ENCODE measurements at places on chromosomes 6 and 20.

DNA sequence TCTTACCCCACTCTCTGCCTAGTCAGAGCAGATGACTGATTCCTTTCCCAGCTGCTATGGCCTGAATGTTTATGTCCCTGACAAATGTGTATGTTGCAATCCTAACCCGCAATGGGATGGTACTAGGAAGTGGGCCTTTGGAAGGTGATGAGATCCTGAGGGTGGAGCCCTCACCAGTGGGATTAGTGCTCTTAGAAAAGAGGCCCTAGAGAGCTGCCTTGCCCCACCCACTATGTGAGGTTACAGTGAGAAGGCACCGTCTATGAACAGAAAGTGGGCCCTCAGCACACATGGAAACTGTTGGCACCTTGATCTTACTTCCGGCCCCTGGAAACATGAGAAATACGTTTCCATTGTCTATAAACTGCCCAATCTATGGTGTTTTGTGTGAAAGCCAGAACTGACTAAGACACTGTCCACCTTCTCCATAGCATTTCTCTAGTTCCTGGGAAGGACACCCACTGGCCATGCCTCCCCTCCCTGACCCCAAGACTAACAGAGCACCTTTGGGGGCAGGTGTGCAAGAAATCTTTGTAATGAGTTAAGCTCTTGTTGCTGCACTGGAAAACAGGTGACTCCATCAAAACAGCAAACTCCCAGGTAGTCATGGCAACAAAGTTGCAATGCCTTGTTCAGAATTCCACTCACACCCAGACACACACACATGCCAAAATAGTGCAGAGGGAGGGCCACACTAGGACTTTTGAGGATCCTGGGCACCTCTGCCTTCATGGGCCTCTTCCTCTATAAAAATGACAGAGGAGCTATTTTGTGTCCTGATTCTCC is 16.2 kb downstream of the GABRR2 start:
- DNase-seq: no peak

DNA sequence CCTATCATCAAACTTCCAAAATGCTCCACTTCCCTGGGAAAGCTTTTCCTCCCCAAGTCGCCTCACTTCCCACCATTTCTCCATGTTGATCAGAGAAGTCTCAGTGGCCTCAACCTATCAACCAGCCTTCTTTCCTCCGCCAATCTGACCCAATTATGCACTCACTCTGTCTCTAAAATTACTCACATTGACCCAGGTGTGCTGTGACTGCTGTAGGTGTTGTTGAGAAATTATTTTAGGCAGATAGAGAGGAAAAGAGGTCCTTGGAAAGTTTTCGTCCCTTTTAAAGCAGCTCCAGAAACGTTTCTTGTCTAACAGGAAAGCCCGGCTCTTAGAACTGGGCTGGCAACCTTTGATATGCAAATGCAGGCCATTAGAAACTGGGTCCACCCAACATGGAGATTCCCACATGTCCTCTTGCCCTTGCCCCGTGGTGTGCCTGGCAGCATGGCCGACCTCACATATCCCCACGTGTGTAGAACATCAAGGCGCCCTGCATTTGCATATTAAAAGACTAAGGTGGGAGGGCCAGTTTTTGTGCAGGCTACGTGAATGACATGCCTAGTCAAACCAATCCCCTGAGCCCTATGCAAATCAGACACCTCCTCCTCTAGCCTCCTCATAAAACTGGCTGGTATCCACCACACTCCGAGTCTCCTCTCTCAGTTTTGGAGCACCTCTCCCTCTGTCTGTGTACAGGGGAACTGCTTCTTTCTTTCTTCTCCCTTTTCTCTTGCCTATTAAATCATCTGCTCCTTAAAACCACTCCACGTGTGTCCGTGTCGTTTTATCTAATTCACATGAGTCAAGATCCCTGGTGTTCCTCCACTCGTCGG is 12.9 kb downstream of the IPCEF1 start:
- DNase-seq: no peak

DNA sequence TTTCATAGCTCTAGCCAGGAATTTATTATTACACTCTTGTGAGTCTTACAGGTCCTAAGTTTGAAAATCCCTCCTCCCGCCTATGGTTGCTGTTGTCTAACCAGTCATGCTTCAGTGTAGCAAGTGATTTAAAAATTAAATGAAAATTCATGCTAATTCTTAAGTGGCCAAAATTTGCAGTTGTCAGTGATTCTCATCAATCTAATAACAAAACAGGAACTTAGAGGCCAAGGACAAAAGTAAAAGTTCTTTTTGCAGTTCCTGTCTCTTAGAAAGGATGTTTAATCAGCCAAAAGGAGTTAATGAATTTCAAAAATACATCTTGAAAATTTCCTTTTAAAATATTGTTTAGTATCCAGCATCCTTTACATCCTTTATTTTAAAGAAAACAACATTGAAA is 36.3 kb downstream of the VTA1 start:
- no peak for DNase-seq

GRCh38 chr6:157075549-157076450 is 247.5 kb downstream of the TMEM242 start:
- no peak for DNase-seq

- no peak for DNase-seq
These were observed 21.4 kb downstream of the HBS1L start for GRCh38 chr6:135033238-135033637.

DNA sequence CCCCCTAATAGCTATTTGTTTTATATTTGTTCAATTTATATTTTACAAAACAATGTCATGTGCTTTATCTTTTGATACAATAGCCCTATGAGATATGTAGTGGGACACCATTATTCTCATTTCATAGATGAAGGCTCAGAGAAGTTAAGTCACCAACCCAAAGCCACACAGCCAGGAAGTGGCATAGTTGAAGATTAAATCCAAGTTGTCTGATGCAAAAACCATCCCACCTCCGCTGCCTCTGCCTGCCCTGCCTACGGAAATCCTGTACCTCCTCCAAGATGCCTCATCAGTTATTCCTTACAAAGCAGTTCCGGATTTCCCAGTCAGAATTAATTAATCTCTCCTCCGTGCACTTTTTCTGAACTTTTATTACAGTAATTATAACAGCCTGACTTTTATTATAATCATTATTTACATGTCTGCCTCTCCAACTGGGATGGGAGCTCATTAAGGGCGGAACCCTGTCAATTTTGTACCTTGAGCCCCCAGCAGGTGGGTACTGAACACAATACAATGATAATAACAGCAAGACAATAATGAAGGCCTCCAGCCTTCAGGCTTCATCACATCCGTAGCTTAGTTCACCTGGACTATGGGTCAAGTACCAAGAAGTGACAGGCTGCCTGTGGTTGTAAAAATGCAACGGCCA is 54.7 kb downstream of the LRFN2 start:
- DNase-seq: no peak

DNA sequence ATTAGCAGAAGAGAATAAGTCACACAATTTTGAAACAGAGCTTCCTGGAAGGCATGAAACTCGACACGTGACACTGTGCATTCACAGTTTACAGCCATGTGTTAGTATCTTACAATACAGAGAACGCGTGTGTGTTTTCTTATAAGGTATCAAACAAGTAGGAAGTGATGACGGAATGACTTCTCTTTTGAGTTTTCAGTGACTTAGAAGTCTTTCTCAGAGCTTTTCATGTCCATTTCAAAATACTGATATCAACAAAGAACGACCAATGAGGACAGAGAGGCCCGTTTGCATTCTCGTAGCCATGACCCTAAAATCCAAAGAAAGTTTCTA is 36.6 kb upstream of the DUSP22 start:
- no peak for DNase-seq

GRCh38 chr6:128363020-128363813 is 157.2 kb downstream of the PTPRK start:
- no peak for DNase-seq

DNA sequence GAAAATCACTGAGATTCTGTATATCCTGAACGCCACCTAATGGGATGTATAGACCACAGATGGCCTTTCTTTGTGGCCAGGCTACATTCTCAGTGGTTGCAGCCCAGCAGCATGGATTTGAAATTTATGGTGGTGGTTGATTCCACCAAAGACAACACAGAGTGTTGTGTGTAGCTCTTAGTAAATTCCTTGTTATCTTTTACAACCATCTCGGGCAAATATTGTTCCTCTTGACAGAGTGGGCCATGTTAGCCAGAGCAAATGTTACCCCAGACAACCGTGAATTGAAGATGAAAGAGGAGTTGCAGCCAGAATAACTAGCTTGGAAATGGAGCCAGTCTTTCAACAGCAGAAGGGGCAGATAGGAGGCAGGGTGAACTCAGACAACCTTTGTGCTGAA is 39.5 kb downstream of the SLC24A3 start:
- no peak for DNase-seq

DNA sequence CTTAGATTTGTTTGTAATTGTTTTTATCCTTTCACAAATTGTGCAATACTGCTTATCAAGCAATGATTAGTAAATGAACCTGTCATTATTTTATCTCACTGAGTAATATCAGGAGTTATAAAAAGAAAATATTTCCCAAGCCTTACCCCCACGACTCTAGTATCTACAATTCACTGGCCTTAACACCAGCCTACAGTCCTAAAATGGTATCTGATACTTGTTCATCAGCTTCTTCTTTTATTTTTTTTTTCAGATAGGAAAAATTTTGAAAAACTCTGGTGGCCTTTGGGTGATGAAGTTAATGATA is 160.8 kb upstream of the FOXA2 start:
- no peak for DNase-seq

DNA sequence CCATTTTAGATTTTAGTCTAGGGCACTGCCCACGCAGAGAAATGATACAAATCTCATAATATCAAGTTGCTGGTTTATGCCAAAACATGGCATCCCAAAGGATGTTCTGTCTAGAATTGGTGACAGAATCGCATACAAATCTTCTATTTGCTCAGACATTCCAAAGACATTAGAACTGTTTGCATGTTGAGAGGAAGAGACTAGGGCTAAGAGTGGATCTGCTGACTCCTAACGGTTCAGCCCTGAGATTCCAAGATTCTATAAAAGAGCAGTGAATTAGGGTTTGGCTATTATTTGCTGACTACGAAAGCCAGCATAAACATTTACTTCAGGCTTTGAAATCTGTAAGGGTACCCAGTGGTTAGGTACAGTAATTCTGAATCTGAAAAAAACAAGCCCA is 3.6 kb downstream of the EPB41L2 start:
- DNase-seq: no peak

DNA sequence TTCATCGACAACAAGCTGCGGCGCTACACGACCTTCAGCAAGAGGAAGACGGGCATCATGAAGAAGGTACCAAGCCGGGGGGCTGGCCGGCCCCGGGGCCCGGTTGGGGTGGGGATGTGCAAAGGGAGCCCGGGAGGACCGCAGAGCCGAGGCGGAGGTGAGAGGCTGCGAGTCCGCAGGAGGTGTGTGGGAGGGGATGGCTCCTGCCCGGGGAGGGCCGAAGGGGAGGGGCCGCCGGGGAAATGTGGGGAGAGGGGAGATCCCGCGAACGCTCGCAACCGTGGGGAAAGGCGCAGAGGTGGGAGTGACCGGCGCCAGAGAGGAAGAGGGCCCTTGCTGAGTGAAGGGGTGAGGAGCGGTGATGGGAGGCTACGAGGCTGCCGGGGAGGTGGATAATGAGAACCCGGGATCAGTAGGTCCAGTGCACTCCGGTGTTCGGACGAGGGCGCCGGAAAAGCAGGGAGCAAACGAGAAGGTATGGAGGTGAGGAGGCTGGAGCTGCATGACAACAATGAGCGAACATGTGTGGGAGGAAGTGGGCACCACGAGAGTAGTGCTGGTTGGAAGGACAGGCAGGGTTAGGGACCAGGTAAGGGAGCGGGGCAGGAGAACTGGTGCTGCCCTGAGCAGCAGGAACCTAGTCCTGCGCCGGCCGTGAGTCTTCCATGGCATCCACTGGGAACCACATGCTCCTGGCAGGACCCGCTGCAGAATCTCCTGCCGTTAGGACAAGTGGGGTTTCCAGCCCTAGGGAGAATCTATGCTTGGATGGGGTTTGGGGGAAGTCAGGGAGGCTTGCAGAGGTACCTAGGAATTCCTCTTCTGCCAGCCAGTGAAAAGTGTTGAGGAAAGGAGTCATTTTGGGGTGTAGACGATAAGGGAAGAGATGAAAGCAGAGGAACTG is 1.3 kb downstream of the SRF start:
- no peak for DNase-seq

- no peak for DNase-seq
These were observed 172.7 kb upstream of the LRFN2 start for GRCh38 chr6:40759838-40760237.

- DNase-seq: no peak
These were observed 55.1 kb downstream of the STAU1 start for GRCh38 chr20:49132995-49133478.

DNA sequence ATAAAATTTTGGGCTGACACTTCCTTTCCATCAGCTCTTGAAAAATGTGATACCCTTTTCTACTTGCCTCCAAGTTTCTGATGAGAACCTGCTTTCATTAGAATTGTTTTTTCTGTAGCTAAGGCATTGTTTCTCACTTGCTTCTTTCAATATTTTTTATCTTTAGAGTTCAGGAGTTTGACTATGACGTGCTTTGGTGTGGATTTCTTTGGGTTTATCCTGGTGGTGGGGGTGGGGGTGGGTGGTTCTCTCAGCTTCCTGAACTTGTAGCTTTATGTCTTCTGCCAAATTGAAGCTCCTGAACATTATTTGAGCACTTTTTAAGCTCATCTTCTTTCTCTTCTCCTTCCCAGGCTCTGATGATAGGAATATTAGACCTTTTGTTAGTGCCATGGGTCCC is 11.4 kb downstream of the ZNF831 start:
- DNase-seq: no peak

DNA sequence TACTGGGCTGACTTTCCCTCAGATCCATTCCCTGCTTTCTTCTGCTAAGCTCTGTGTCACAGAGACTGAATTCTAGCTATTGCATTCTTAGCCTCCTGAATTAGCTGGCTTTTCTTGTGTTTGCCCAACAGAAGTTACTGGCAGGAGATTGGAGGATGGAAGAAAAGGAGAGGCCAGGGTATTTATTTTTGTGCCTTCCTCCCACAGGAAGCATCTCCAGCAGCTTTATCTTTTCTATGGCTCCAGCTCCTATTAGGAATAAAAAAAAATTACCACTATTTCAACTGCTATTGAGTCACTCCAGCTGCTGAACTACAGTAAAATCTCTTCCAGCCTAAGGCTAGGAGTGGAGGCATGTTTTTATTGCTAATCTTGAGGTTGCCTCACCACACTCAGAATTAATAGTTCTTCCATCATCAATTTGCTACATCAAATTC is 492.4 kb downstream of the RFPL4B start:
- DNase-seq: no peak

DNA sequence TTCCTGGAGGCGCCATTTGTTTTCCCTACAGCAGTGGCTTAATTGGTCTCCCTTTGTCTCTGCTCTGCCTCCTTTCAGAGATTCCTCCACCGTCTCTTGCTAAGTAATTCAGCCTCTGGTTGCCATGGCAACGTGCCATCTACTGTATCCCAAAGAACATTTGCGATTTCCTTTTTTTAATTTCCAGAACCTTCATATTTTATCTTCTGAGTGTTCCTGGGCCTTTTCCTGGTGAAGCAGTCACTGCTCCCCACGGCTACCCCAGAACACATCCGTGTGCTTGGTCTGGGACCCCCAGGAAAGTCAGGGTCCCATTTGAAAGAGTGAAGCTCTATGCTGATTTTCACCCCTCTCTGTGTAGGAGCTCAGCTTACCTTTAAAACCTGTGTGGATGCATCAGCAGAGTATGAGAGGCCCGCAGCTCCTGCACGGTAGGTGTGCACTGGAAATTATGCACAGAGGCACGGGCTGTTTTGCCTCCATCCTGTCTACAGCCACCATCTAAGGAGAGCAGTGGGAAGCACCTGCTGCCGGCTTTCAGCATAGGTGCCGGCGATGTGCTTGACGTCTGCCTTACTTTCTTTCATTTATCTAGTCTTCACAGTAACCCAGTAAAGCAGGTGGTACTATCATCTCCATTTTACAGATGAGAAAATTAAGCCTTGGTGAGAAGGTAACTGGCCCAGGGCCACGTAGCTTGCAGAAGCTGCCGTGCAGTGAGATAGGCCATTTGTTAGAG is 122.8 kb downstream of the SYCP2 start:
- no peak for DNase-seq

Measured in stimulated activated CD8-positive, alpha-beta memory T cell treated with anti-CD3 and anti-CD28 coated beads, Interleukin-7, amount 100 ng/mL, for 24 hours (primary cell).